ENCODE measurements at places on chromosomes 5 and 9.

DNA sequence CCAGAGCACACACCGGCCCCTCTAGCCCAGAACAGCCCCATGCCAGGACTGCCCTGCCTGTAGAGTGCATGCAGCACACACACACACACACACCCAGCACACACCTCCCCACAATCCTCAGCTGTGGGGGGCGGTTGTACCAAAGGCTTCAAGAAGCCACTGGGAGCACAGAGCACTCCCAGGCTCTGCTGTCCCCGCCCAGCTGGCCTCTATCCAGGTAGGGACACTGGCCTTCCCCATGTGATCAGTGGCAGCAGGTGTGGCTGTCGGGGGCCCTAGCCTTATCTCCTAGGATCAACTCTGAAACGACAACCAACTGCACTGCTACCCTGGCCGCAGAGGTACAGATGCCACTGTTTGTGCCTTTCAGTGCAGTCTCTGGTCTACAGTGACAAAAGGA, 2.0 kb downstream of the ANAPC2 start:
- no peak for DNase-seq

GRCh38 chr5:173859408-173860159, 28.6 kb upstream of the CPEB4 start:
- no peak for DNase-seq

DNA sequence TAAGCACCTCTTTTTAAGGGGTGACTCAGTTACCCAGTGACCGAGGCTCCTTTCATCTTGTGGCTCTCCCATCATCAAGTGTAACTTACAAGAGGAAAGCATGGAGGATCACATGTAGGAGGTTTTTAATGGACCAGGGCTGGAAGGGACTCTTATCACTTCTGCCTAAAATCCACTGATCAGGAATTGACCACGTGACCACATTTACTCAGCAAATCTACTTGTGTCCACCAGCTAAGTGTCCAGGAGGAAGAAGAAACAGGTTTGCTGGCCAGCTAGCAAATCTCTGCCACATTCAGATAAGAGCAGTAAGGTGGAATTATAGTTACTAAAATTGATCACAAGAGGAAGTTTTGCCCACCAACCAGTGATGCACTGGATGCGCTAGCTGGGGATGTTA, 486.0 kb downstream of the ENC1 start:
- no peak for DNase-seq

GRCh38 chr9:16039988-16040761, 487.3 kb downstream of the CCDC171 start:
- no peak for DNase-seq

DNA sequence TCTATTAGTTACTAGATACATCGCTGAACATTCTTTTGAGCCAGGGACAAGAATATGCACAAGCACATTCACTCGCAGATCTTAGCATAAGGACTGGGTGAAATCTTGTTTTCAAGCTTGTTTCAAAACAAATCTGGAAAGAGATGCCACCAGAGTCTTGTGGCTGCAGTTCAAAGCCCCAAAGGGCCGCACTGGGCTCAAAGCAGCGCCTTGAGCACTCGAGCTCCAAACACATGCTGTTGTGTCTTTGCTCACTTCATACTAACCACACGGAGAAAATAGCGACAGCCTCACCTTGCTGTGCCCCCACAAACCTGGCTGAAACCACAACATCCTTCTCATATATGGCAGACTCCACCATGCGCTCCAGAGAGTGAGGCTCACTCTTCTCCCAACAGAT, 34.2 kb upstream of the IL7R start:
- DNase-seq, result no peak

- DNase-seq, result no peak
Measured at GRCh38 chr5:95731571-95732554, 727 bp downstream of the RHOBTB3 start.

All from inflammatory macrophage treated with lipopolysaccharide for 1 hour (primary cell).